A549 treated with Mapracorat at 1 μM for 4 hours (cell line): ENCODE measurements at places on chromosomes 3 and 15. TPM values are rescaled to one million over a fixed set of nuclear protein-coding genes. Genes with fewer than 3 reads are reported as not detected.

Gene SEMA7A
- total RNA-seq = 1.5 to 2.1 TPM (median 1.7 TPM) in 5 replicates

Gene UCN2
- 7.3 to 10.4 TPM (median 8.9 TPM) in 5 replicates for total RNA-seq

Gene GRAMD1C
- total RNA-seq = 0.34 to 0.63 TPM (median 0.41 TPM) in 5 replicates

Gene GOLGA8M
- 0.08 to 0.40 TPM in 2 of 5 replicates, not detected in the others for total RNA-seq

Gene NECTIN3
- 14.8 to 28.1 TPM (median 23.8 TPM) in 5 replicates for total RNA-seq

Gene NANOGP8
- total RNA-seq = not detected in 5 replicates

Gene TLR9
- total RNA-seq = 0.07 TPM in 1 of 5 replicates, not detected in the others

Gene GATA2
- total RNA-seq = 3.7 to 5.5 TPM (median 4.5 TPM) in 5 replicates

Gene CILP
- total RNA-seq = 0.11 to 0.24 TPM (median 0.17 TPM) in 5 replicates

Gene VWA5B2
- 0.21 to 0.60 TPM (median 0.34 TPM) in 5 replicates for total RNA-seq

Gene IL5RA
- total RNA-seq = not detected in 5 replicates

Gene LRRC49
- total RNA-seq = 4.3 to 7.1 TPM (median 5.4 TPM) in 5 replicates

Gene RBP2
- not detected in 5 replicates for total RNA-seq

Gene SCG5
- 1.9 to 2.4 TPM (median 2.3 TPM) in 5 replicates for total RNA-seq

Gene AHSG
- total RNA-seq = 0.08 to 0.11 TPM in 2 of 5 replicates, not detected in the others

Gene TM4SF1
- total RNA-seq = 1,029 to 1,594 TPM (median 1,260 TPM) in 5 replicates

Gene MELTF
- total RNA-seq = 43.8 to 67.7 TPM (median 59.5 TPM) in 5 replicates

Gene ULK3
- 26.3 to 39.5 TPM (median 33.7 TPM) in 5 replicates for total RNA-seq

Gene BCL2A1
- 9.8 to 18.7 TPM (median 12.3 TPM) in 5 replicates for total RNA-seq

Gene A4GNT
- not detected in 5 replicates for total RNA-seq

Gene RTP3
- total RNA-seq = not detected in 5 replicates

Gene NOX5
- 0.21 to 0.43 TPM (median 0.30 TPM) in 5 replicates for total RNA-seq

Gene CLDN16
- 0.16 TPM in 1 of 5 replicates, not detected in the others for total RNA-seq
